ENCODE measurements at places on chromosomes 5 and 9. TPM values are rescaled to one million over a fixed set of nuclear protein-coding genes. Genes with fewer than 3 reads are reported as not detected.
A peak's percentile ranks its signal among the peaks of the same experiment; 100 is the strongest.

GRCh38 chr9:2466703-2467102 is 154.9 kb upstream of the VLDLR start:
- DNase-seq, result no peak

- no peak for DNase-seq
These were observed 395.7 kb upstream of the SEMA6A start for GRCh38 chr5:116970318-116970717.

DNA sequence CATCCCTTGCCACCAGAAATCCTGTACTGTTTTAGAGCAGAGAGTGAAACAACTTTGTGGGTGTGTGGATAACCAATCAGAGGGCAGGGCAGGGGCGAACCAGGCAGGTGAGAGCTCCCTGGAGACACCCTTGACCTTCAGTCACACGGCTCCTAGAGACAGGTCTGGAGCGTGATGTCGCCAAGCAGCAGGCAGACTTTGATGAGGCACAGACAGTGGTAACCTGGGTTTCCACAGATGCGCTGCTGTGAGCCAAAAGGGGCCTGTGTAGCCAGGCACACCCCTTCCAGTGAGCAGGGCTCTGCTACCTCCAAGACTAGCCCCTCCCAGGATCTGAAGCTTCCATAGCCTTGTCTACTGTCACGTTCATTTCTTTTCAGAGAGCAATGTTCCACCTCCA is 317.8 kb upstream of the ADCY2 start:
- no peak for DNase-seq

- DNase-seq, result no peak
These were observed 2.1 kb downstream of the GTF3C4 start for GRCh38 chr9:132672413-132672690.

- no peak for DNase-seq
These were observed 302.2 kb upstream of the SMARCA2 start for GRCh38 chr9:1712861-1713450.

DNA sequence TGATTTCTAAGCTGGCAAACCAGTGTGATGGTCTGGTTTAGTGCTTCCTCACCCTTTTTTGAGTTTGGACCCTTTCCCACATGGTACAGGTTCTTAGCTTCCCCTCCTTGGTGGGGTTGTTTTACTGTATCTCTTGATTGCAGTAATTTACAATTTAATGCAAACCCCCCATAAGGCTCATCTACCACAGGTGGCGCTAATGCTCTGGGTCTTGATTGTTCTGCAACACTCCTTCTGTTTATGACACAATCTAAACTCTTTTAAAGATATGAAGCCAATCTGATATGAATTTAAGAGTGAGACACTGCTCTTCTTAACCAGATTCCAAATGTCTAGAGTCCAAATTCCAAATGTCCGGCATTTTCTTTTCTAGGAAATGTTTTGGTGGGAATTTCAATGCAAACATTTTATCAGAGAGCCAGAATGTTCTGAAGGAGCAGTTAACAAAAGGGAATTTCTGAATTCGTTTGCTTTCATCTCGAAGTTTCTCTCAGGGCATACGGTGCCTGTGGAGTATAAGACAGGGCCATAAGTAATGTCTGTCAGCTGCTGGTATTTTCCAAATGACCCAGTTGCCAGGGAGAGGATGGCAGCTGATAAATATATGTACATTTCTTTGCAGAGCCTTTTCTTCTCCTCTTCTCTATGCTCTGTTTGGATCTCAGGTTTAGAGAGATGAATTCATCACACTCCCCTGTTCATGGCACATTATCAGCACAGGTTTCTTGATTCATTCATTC is 246.8 kb downstream of the ARHGAP26 start:
- no peak for DNase-seq

DNA sequence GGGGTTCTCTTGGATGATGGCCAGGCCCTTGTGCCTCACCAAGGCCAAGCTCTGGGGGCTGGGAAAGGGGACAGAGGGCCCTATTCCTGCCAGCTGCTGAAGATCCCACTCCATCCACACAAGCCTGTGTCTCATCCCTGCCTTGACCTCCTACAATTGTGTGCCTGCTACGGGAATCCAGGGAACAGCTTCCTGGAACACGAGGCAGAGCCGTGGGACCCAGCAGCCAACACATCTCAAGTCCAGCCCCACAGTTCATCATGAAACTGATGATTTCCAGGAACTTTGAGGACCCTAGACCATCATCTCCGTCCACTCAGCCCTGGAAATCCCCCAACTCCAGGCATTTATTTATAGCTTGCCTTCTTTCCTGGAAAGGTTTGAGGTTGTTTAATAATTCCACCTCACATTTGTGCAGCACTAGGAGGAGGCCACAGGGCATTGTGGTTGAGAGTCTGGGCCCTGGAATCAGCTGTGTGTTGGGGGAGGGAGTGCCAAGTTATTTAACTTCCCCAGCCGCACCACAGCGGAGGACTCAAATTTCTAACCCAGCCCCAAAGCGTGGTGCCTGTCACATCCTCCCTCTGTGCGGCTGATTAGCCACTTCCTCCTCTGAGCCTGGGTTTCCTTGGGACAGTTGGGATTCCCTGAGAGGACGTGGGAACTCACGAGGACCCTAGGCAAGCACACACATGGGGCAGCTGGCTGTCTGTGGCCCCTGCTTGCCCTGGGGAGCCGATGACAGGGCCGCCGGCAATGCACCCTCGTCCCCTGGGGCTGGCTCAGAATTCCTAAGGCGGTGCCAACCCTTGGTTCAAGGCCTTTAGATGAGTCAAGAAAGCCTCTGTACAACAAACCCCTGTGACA is 58.2 kb upstream of the GGTA1 start:
- peak; percentile 79 for DNase-seq

GRCh38 chr5:119284031-119284430 is 71.8 kb upstream of the TNFAIP8 start:
- DNase-seq, result no peak

DNA sequence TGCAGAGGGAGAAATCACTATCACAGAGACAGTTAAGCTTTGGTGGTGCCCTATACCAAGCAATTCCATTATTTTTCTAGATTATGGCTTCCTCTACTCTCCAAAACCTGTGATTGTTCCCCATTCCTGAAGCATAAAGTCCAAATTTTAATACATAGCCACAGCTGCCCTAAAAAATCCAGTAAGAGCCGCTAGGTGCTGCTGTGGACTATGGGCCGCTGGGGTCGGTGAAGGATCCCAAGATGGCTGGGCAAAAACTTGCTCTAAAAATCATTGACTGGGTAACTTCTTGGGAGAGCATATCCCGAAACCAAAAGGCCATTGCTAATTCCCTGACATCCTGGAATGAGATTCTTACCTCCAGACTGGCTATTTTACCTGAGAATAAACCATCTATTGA is 245.3 kb downstream of the NFIB start:
- DNase-seq, result no peak

DNA sequence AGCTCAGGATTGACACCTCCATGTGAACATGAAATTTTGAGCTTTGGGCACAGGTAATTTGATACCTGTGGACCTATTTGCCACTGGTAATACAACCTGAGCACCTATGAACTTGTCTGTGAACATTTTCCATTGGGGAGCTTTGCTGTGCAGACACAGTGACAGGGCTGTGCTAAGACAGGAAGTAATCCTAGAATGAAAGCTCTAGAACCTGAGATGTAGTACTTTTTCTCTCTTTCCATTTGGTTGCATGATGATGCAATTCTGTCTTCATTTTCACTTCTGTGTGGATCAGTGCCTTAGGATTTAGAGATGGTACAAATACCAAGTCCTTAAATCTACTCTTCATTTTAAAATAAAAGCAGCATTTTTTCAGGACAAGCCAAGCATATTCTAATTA is 216.9 kb downstream of the NR3C1 start:
- DNase-seq, result no peak

- no peak for DNase-seq
These were observed 320.1 kb downstream of the TRPM3 start for GRCh38 chr9:70801181-70801829.

DNA sequence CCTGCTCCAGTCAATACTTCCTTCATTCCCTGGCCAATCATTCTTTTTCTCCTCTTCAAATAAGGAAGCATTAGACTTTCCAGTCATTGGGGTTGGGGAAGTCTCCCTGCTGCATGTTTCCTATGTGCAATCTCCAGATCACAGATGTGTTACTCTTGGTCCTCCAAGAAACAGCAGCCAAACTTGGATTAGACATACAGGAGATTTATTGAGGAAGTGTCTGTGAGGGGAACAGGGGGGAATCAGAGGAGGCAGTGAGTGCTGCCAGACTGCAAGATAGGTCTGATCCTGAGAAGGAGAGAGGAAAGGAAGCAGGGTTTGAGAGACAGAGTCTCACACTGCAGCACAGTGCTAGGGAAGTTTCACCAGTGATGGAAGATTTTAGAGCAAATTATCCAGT is 40.6 kb upstream of the SLIT3 start:
- no peak for DNase-seq

DNA sequence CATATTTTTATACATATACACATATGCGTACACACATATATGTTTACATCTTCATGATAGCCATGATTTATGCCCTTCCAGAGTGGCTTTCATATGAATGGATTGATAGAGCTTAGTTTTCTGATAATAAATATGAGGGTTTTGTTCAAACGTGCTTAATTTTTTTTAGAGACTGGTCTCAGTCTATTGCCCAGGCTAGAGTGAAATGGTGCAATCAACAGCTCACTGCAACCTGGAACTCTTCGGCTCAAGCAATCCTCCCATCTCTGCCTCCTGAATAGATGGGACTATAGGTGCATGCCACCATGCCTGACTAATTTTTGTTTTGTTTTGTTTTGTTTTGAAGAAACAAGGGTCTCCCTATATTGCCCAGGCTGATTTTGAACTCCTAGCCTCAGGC is 48.6 kb upstream of the ZSWIM6 start:
- no peak for DNase-seq

- no peak for DNase-seq
These were observed 116.0 kb downstream of the PSD2 start for GRCh38 chr5:139911425-139912120.

DNA sequence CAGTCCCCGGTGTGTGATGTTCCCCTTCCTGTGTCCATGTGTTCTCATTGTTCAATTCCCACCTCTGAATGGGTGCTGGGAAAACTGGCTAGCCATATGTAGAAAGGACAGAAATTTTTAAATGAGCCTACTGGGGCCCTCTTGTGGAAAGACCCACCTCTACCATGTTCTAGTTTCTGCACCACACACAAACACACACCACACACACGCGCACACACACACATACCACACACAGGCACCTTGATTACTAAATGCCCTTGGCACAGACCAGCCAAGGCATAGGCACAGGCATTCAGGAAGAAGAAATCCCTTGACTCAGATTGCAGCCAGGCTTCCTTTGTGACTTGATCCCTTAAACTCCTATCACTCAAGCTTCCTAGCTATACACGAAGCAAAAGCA is 60.5 kb downstream of the SIL1 start:
- DNase-seq, result no peak

DNA sequence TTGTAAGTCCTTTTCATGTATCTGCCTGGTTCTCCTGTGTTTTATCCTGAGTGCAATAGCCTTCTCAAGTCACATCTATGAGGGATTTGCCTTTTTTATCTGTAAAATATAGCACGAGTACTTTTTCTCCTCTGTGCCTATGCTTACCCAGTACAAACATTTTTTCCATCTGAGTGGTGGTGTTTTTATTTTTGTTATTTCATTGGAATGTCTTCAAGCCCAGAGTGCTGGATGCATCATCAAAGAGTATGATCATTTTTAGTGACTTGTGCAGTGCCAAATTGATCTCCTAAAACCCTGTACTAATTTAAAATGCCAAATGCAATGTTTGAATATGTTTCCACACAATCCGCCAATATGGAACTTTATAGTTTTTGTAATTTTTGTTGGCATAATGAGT is 86.1 kb downstream of the TLE4 start:
- DNase-seq, result no peak

DNA sequence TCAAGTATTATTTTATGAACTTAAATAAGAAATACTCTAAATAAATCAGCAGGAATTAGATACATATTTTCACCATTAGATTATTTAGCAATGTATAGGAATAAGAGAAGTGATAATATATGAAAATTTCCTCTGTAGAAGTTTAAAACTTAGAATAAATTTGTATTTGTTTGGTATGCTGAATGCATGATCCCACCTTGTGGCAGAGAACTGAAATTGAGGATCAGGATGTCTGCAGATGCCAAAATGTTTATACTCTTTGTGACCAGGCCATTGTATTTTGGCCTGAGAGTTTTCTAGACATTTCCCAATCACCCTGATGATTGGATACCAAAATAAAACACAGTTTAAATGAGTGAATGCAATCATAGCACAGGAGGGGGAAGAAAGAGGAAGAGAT is 6.3 kb downstream of the TYRP1 start:
- DNase-seq, result no peak

The CFAP157 gene
- total RNA-seq, result not detected

The NR4A3 gene
- 0.41 TPM for total RNA-seq

The NUTM2F gene
- total RNA-seq, result not detected

The SV2C gene
- total RNA-seq, result 0.04 TPM

The ACTL7A gene
- not detected for total RNA-seq

The CCL27 gene
- total RNA-seq, result not detected

The PRSS3 gene
- total RNA-seq, result 5.1 TPM

The DIAPH1 gene
- total RNA-seq, result 99.7 TPM

The PHYHD1 gene
- 17.8 TPM for total RNA-seq

The IL33 gene
- 0.68 TPM for total RNA-seq

The TAF11L10 gene
- not detected for total RNA-seq

The CKMT2 gene
- total RNA-seq, result not detected

The NRG2 gene
- total RNA-seq, result not detected
